ENCODE measurements at places on chromosomes 3 and 15.

DNA sequence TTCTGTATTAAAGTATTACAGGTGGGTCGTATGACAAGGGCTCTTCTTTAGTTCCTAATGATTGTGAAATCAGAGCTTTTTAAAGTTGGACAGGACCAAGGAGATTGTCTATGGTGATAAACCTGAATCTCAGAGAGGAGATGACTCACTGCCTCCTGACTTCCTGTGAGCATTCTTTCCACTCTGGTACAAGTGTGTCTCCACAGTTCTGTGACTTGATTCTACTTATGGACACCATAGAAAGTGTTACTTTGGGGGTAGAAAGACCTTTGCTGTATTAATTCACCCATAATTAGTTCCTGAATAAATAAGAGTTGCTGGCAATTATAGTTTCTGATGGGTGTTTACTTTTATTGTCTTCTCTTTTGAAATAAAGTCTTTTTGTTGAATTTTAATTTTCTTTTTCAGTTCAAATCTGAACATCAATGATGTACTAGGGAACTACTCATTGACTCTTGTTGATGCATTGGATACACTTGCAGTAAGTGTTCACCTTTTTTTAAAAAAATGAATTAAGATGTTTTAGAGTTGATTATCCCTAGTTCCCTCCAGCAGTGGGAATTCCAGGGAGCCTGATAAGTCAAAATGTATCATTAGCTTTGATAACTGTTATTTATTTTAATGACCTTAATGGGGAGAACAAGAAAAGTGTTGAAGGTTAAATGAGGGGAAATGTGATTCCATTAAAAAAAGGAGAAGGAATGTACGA is 7.4 kb downstream of the EDEM1 start:
- DNase-seq: no peak

- no peak for DNase-seq
These were observed 341.7 kb upstream of the PROK2 start for GRCh38 chr3:72126441-72127223.

- no peak for DNase-seq
These were observed 291.2 kb upstream of the TBC1D5 start for GRCh38 chr3:18033581-18034108.

- DNase-seq: no peak
These were observed 13.1 kb downstream of the WDR82 start for GRCh38 chr3:52265387-52265786.

Measured in cortex of kidney (tissue), 1 donor.